Mucosa of gallbladder (tissue), 1 donor: ENCODE measurements at places on chromosomes 5 and 9. TPM values are rescaled to one million over a fixed set of nuclear protein-coding genes. Genes with fewer than 3 reads are reported as not detected.

- peak; percentile 53 for DNase-seq
Measured at GRCh38 chr5:9361835-9362234, 184.0 kb downstream of the SEMA5A start.

Gene TRIM52
- total RNA-seq = 22.8 TPM

Gene OLFML2A
- 12.7 TPM for total RNA-seq

Gene PCDHB15
- 3.6 TPM for total RNA-seq

DNA sequence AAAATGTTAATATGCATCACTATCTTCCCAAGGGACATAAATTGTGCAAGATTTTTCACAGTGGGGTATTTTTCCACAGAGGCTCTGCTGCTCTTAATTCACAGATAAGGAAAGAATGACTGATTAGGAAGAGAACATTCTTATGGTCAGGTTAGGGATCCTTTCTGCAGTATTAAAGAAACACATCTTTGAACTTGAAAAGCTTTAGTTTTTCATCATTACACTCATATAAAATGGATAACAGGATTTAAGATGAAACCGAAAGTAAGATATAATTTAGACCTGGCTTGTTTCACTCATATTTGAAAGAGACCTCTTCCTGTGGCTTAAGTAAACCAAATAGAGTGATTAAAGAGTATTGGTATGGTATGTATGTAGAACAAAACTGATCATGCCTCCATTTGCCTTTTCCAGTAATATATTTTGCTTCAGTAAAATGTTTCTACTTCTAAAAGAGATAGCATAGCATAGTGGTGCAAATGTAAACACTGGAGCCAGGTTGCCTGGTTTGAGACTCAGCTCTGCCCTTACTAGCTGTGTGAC is 160.0 kb downstream of the PRR16 start:
- DNase-seq = no peak

Gene FAM53C
- total RNA-seq = 29.2 TPM

- no peak for DNase-seq
Measured at GRCh38 chr5:133531594-133531993, 80.7 kb downstream of the FSTL4 start.

- DNase-seq = no peak
Measured at GRCh38 chr9:27349698-27350080, 52.7 kb upstream of the EQTN start.

Gene SAXO1
- total RNA-seq = 0.03 TPM

DNA sequence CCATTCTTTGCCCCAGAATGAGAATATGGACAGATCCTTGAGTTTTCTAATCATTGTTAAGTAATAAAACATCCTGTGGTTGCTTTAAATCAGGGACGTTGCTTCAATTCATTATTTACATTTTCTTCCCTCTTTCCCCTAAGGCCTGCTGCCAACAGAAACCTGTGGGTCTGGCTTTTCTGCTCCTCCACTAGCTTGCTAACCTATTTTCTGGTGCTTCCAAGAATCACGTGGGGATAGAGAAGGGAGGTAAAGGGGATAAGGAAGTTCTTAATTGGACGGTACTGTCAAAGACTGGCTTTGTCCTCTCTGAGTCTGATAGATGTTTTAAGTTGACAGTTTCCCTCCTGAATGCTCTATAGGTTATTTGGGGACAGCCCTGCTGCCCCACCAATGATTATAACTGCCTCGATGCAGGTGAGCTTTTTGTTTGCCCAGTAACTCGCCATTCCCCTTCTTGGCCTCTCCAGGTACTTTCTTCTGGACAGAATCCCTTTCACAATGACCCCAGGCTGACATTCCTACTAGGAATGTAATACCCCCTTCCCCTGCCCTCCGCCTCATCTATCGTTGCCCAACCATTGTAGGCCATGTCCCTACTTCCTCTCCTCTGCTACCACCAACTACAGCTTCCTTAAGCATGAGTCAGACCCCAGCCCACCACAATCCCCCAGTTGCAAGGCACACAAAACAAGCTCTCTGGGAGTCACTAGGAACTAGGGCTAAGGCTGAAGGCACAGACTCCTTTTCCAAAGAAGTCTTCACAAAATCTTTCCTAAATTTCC is 19.9 kb upstream of the CPEB4 start:
- DNase-seq = peak; percentile 45

GRCh38 chr5:127055880-127056653 is 17.2 kb downstream of the C5orf63 start:
- no peak for DNase-seq
